ENCODE measurements at places on chromosomes 5 and 9.

DNA sequence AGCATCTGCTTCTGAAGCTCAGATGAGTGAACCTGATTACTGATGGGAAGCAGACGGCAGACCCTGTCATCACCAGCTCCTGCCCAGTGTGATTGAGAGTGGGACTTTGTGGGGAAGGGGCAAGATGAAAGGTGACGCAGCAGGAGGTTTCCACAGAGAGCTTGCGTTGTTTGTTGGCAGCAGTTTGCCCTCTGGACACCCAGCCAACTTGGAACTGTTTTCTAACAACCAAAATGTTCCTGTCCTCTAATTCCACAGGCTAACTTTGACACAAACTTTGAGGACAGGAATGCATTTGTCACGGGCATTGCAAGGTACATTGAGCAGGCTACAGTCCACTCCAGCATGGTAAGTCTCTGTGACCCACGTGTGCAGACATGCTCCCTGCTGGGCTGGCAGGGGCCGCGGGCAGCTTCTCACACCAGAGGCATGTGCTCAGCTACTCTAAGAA lies 20.9 kb downstream of the CYFIP2 start:
- no peak for DNase-seq

- peak; percentile 36 for DNase-seq
Measured at GRCh38 chr5:119275601-119276173, 80.1 kb upstream of the TNFAIP8 start.

GRCh38 chr9:131616983-131617604 lies 71.8 kb downstream of the PRRT1B start:
- no peak for DNase-seq

DNA sequence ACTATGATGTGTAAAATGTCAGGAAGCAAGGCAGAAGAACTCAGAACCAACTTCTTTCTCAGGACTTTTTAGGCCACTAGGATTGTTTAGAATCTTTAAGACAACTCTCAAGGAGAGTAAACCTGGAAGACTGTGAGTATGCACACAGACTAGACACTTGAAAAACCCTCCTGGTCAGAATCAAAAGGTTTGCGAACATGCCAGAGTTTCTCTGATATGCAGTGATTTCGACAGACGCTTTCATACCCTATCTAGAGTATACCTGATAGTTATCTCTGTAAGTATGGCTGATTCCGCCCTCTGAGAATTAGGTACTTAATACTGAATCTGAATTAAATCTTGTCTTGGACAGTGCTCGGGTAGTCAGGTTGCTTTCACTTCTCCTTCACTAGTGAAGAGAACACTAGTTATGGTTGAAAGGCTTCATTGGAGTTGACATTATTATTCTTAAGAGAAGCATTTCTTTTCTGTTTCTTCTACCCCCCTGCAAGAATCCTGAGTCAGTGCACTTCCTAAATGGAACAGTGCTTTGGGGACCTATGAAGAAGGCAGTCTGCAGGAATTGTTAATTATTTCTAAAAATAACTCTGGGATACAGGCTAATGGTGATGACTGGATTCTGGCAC lies 158.1 kb downstream of the HACD4 start:
- DNase-seq = no peak

DNA sequence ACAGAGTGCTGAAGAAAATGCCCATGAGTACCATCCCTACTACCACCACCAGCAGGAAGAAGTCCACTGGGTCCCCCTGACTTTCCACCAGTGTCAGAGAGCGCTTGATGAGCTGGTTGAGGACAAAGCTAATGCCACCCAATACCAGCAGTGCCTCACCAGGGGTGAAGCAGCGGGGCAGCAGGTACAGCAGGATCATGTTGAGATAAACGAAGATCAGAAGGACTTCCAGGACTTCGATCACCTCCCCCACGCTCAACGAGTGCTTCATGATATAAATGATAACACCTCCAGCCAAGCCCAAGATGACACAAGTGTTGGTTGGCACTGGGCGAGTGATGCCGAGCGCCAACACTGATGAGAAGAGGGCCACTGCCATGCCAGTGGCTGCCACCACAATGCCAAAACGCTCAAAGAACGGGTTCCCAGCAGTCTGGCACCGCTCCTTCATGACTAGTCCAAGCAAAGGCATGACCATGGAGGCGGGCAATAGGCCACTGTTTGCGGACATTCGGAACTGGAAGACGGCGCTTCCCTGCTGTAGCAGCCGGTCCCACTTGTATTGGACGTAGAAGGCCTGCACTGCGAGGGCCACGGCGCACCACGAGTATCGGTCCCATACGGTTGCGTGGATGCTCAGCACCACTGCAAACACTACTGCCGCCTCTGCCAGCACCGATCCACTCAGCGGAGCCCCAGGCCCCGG lies 679 bp downstream of the DOLK start:
- peak; percentile 5 for DNase-seq

DNA sequence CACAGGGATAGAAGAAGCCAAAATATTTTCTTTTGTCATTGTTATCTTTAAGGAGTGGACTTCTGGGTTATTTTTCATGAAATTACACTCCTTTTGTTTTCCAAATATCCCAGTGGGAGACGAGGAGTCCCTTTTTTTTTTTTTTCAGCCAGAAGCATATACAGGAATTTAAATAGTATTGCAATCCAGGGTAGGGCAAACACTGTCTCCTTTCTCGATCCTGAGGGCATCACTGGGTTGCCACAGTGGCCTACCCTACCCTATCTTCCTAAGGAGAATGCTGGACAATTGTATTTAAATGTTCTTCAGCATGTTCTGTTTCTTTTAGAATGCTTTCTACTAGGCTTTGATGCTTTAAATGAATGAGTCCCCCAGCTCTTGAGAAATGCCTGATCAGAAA lies 47.9 kb downstream of the LRRC70 start:
- DNase-seq = no peak

DNA sequence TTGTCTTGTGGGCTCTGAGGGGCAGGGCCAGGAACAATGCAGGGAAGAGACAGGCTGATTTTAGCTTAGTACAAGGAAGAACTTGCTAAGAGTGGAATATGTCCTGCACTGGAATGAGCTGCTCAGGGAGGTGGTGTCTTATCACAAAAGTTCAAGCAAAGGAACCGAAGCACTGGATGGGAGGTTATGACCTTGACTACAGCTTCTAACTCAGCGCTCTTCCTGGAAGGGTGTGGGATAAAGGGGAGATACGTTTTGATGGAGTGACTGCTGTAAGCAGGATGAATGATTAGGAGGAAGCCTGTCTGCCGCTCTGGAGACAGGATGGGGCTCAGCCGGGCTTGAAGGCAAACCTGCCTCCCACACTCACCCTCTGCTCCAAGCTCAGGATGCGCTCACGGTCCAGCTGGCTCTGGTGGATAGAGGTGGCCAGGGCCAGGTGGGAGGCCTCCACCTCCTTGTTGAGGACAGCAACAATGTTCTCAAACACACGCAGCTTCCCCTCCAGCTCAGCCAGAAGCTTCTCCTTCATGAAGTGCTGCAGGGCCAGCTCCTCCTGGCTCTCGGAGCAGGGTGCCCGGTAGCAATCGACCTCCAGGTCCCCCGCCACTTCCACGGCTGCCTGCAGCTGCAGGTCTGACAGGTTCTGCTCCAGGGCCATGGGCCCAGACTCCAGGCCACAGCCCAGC lies 13.5 kb downstream of the TRAF1 start:
- no peak for DNase-seq
